Stimulated activated CD8-positive, alpha-beta memory T cell treated with anti-CD3 and anti-CD28 coated beads, Interleukin-4, amount 100 ng/mL, for 1 hour (primary cell): ENCODE measurements at places on chromosomes 2 and 18.

GRCh38 chr2:67260343-67261277, 136.5 kb upstream of the ETAA1 start:
- no peak for DNase-seq

- DNase-seq = no peak
These were observed 338.7 kb downstream of the HRH4 start for GRCh38 chr18:24799176-24799575.

DNA sequence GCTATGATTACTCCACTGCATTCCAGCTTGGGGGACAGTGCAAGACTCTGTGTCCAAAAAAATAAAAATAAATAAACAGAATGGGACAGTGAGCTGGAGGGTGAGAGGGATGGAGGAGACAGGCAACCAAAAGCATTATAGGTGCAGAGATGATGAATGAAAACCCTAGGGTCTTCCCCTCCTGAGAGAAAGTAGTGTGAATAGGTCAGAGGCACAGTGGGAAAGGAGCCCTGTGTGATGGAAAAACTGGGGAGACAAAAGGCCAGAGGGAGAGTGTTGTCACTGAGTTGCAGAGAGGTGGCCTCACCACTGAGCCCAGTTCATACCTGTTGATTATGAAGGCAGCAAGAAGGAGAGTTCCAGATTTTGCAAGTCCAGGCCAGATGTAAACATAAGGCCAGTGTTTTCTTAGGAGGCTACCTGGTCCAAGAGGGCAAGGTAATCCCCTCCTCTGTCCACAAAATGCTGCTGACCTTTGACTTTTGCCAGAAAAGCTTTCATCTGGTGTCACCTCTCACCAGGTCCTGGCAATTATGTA, 17.6 kb upstream of the AGFG1 start:
- no peak for DNase-seq

DNA sequence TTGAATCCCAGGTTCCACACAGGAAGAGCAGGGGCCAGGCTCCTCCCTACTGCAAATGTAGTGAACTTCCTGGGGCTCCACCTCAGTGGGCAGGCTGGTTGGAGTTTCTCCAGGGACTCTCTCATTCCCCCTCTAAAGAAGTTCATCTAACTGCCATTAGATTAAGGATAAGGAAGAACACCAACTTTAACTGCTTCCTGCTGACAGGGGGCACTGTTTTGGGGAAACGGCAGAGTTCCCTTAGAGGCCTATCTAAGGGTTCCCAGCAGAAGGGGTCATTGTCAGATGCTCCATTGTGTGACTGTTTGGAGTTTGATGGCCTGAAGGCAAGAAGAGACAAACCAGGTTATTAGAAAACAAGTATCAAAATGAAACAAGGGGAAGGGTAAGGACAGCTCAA, 2159.7 kb upstream of the PIK3C3 start:
- DNase-seq = no peak

DNA sequence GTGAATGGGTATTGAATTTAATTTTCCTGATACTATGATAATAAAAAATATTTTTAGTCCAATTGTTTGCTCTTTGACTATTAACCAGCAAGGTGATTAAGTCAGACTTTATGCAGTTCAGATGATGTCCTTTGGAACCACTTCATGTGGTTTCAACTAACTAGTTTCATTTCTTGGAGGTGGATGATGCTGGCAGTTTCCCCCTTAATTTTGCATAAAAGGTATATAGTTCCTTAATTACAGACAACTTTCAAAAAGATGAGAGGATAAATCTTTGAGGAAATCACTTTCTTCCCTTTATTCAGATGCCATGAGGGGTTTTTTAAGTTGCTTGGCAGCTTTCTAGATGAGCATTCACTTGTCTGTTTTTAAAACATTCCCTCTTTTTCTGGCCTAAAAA, 223.1 kb downstream of the PHLPP1 start:
- DNase-seq = no peak

DNA sequence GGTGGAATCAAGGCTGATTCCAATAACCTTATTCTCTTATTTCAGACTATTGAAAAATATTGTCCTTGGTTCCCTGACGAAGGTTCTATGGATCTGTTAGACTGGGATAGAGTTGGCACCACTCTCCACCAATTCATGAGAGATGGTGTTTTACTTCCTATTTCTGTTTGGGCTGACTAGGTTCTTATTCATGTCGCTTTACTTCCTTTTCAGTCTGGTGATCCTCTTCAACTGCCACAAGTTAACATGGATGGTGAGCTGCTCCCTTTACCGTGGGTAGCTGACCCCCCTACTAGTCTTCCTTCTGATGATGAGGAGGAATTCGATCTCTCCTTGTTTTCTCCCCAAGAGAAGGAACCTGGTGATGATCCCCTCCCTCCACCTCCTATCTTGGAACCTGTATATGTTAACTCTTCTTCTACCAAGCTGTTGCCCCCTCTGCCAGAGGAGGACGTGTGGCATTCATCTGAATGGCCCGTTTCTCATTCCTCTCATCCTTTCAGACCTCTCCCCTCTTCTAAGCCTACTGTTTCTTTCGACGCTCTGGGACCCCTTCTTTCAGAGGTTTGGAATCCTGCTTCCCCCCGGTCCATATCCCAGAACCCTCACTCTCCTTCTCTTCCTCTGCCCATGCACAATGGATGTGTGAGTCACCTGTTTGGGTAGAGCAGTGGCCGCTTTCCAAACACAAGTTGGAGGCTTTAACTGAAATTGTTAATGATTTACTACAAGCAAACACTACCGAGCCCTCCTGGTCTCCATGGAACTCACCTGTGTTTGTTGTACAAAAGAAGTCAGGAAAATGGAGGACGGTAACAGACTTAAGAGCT, 13.5 kb upstream of the CNOT11 start:
- DNase-seq = no peak

DNA sequence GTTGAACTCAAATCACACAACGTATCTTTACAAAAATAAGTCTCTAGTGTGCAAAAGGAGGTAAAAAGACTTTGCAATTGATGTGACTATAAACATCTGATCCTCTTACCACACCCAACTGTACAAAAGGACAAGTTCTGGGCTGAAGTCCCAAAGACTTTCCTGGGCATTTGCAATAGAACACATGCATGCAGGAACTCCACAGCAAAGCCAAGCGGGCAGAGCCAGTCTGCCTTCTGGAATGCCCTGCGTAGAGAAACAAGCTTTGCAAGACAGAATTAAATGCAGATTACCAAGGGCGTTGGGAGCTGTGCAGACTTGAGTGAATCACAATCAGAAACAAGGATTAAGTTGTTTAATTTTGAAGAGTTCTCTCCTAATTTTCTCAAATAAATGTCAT, 208.4 kb upstream of the ZNF521 start:
- no peak for DNase-seq

GRCh38 chr2:136013955-136014354, 28.5 kb upstream of the DARS1 start:
- DNase-seq = no peak

DNA sequence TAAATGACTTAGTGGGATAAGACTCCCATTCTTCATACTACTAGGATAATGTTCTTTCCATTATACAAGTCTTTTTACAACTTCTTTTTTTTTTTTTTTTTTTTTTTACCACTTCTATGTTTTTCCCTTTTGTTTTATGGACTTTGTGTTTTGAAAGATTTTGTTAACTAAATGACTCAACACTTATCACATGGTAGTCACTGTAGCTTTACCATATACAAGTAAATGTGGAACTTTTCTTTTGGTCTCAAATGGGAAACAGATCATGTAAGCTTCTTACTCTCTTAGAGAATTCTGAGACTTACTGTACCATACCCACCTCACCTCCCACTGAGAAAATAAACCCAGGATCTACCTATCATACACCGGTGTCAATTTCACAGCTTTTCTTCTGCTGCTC, 590.3 kb upstream of the CDH2 start:
- no peak for DNase-seq

DNA sequence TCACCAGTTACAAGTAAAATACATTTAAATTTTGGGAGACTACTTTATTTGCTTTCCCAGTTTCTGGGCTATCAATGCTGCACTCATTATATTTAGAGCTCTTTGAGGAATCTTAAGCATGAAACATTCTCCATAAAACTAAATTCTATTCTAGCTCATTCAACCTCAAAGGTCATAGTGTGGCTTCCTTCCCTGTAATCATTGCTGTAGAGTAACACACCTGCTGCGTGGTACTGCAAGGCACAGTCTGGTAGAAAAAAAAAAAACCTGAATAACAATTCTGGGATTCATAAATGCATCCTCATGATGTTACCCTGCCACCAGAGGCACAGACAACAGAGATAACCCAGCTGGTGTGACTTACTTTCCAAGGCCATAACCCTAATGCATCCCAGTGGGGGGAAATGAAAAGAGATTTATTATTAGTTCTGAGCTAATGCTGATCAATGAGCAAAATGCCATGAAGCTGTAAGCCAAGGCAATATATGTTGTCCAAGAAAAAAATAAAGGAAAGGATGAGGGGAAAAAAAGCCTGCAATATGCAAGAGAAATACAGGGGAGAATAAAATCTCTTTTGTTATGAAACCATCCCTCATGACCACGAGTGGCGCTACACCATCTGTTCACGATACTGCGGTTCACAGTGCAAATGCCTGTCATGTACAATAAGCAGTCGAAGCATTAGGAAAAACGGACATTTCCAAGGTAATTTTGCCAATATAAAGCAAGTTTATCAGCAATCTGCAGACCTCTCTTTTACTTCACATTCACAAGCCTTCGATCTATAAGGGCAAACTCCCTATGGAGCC, 1481.6 kb upstream of the PIK3C3 start:
- DNase-seq = no peak

GRCh38 chr2:207123335-207123744, 42.4 kb downstream of the KLF7 start:
- peak; percentile 17 for DNase-seq

- no peak for DNase-seq
These were observed 805.6 kb upstream of the ZEB2 start for GRCh38 chr2:145325485-145325884.

DNA sequence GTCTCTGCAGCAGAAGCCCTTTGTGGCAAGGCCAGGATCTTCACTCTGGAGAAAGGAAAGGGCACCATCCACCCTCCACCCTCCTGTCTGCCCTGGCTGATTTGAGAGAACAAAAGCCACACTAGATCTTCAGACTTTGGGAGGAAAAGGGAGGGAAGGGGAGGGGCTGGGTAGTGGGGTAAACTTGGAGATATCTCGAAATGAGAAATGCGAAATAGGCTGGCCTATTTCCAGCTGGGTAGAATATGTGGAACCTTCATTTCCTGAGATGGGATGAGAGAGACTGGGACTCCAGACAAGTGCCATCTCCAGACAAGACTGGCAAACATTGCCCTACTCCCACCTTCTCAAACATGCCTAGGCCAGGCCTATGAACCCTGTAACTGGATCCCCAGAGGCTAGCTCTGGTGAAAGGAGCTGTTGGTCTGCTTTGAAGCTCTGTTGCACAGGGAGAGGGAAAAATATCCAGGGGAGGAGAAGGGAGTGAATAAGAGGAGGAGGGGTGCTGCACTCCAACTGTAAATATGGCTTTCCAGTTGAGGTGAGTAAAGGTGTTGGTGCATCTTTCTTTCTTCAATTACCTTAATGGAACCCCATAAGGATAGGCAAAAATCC, 1.7 kb downstream of the HOXD12 start:
- no peak for DNase-seq

DNA sequence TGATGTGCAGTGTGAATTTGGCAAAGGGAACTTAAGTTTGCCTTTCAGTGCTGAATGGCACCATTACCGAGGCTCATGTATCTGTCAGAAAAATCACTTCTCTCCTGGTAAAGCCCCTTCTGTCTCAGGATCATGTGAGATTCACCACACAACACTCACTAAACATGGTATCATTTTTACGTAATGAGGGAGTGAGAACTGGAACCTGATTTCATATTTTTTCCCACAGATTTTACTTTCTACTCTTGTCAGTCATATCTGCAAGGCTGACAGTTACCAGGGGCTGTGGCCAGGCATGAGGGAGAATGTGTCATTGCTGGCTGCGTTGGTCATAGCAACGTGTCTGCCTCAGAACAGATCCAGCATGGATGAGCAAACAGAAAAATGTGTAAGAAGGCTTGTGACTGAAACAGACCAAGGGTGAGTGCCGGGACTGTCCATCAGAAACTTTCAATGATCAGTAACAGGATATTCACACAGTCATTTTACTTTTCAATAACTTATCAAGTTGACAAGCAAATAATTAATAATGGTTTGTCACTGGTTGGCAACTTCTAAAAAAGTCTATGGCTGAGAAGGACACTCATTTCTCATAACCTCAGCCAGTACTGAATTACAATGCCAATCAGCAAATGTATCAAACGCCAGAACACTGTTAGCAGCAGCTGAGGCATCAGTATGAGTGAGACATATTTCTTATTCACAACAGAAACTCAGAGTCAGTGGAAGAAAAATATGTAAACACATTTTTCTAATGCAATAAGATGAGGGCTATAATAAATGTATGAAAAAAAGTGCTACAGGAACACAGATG, 100.5 kb downstream of the CDC42EP3 start:
- no peak for DNase-seq

- no peak for DNase-seq
These were observed 2.4 kb upstream of the AAK1 start for GRCh38 chr2:69645921-69646320.

DNA sequence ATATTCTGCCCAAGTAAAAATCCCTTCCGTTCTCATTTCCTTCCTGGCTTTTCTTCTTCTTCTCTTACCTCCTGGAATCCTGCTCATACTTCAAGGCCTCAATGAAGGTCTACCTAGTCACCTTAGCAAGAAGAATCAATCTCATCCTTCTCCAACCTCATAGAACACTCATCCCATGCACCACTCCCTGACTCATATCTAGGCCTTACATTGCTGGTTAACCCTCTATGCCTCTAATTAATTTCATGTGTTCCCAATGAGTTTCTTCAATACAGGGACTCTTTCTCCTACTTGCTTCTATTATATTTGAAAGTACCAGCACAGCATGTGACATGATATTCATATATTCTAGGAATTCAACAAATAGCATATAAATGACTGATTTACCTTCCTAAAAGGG, 63.0 kb downstream of the BCL11A start:
- no peak for DNase-seq

GRCh38 chr2:20646446-20646845, 4.5 kb downstream of the HS1BP3 start:
- DNase-seq = no peak

DNA sequence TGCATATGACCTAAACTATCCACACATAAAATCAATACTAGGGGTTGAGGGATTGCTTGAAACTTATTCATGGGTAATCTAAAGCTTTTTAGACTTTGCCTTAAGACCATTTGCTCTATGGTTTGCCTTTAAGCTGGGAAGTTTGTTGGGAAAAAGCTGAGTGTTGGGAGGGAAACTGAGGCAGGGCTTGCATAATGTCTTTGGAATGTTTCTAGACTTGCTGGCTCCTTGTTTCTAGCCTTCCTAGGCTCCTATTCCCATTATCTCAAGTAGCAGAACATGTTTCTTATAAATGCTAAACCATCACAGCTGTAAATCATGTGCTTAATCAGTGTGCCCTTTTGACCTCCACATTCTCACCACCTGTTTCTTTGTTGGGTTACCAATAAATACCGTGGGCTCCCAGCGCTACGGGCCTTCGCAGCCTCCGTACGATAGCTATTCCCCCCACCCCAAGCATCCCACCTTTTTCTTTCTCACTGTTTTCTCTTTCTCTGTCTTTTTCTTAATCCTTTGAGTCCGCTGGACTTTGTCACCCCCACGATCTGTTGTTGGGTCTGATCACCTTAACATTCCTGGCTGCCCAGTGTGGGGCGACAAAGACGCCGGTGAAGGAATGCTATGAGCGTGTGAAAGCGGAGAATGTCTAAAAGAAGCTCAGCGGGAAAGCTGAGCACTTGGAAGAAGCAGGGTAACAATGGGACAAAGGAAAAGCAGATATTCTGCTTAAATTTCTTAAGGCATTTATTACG, 49.4 kb upstream of the CWC22 start:
- no peak for DNase-seq
